ENCODE measurements at places on chromosomes 16 and 17.

GRCh38 chr17:50177476-50177875 lies 11.7 kb downstream of the SGCA start:
- no peak for DNase-seq

GRCh38 chr16:72841506-72841905 lies 206.4 kb downstream of the ZFHX3 start:
- DNase-seq = no peak

DNA sequence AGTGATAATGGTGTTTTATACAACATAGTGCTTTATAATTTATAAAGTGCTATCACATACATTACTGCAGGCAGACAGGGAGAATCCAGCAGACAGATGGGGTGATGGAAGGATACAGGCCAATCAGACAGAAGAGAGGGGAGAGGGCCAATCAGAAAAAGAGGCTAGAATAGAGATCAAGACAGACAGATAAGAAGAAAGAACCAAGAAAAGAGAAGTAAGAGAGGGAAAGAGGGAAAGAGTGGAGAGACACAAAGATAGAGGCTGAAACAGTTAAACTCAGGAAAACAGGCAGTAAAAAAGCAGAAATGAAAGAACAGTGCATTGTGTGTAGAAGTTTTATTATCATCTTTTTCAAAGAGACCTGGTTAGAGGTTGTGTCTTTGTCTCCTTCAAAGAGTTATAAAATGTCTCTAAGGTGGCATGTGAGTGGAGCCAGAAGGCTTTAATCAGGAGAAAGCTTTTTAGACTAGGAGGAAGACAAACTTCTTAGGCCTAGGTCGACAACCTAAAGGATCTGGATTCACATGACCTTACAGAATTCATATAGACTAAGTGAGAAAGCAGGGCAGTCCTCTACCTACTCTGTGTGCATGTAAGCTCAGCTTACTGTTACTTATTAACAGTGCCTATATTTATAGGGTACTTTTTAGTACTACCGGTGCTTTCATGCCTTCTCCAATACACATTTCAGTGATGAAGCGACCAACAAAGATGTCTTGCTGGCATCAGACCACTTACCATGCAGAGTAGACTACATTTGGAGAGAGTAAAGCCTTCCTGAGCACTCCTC lies 8.3 kb upstream of the CHD3 start:
- peak; percentile 21 for DNase-seq

DNA sequence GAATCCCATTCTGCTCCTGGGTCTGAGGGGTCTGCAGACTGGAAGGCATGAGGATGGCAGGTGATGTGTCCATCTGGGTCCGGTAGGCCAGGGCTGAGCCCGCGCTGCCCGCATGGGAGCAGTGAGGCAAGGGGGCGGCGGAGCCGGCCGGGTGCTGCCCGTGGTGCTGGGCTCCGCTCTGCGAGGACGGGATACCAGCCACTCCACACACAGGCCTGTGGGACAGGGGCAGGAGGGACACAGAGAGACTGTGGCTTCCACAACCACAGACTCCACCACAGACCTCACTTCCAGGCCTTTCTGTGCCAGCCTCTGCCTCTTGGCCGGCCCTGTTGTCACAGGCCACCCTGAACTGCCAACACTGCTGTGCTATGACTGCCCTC lies 25.4 kb downstream of the MAP1LC3B start:
- DNase-seq = no peak

GRCh38 chr16:17432901-17433576 lies 37.7 kb downstream of the XYLT1 start:
- DNase-seq = no peak

DNA sequence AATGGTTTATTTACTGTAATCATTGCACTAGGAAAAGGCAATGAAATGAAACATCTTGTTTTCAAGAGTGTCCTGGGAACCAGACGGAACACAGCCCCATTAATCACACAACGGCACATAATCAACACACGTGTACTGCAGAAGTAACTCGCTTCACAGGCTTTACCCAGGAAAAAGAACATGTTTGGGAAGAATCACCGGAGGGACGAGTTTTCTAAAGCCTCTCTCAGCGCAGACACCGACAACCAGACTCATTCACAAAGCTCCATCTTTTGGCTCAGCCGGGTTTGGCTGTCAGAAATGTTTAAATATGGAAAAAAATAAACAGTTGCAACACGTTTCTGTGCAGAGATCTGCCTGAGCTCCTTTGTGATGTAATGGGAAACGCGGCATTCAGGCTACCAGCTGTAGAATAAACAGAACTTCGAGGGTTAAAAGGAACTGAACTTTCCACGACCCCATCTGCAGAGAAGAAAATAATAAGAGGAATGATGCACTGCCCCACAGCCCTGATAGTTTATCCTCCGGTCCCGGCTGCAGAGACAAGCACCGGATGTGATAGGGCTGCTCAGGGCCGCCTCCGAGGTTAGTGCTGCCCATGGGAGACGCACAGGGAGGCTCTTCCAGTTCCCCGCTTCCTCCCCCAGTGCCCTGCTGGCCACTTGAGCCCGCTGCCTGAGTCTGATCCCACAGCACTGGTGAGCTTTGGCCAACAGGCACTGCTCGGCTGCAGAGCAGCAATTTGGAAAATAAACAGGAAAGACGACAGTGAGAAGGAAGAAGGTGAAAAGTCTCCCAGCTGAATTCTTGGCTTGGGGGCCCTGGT lies 119.8 kb downstream of the HIC1 start:
- no peak for DNase-seq

DNA sequence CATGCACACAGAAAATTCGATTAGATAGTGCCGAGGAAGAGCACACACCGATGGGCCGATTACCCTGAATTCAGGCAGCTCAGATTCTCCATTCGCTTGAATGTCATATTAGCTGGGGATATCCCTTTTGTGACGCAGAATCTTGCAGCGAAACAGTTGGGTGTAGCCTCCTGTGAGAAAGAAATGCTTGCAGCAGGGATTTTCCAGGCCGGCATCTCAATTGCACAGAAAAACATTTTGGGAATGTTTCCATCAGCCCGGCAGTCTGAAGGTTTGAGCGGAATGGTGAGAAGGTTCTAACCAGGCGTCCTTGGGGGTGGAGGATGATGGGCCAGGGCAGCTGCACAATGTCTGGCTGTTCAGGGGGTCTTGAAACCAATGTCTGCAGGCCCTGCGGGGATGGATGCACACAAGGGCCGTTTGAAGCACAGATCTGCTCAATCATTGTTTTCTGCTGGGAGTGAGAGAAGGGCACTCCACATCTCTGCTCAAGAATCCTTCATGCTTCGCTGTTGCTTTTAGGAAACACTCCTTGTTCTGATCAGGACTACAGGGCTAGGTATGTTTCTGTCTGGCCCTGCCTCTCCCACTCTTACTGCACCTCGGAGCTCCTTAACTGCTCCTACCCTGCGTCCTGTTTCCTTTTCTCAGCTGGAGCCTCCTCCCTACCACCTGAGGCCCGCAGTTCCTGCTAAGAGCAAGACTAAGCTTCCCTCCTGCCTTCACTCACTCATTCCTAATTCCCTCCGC lies 94.6 kb downstream of the CMIP start:
- DNase-seq = no peak

DNA sequence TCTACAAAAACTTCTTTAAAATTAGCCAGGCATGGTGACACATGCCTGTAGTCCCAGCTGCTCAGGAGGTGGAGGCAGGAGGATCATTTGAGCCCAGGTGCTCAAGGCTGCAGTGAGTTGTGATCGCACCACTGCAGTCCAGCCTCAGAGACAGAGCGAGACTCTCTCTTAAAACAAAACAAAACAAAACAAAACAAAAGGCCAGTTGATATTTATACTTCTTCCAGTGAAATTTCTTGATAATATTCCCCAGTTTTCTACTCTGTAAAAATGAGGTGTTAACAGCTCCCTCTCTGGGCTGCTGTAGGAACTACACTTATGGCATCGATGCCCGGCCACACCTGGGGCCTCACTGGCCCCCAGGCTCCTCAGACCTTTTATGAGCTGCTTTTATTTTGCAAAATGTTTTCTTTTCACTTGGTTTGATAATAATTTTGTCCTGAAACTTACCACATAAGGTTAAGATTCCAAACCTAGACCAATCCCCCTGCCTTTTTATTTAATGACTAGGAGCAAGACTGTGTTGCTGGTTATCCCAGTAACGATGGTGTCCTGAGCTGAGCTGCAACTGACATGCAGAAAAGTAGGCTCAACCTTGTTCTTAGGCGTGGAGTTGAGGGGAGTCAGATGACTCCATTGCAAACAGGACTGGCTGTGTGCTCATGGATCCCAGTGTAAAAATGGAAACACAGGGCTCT lies 17.6 kb downstream of the MAPK8IP3 start:
- DNase-seq = no peak

DNA sequence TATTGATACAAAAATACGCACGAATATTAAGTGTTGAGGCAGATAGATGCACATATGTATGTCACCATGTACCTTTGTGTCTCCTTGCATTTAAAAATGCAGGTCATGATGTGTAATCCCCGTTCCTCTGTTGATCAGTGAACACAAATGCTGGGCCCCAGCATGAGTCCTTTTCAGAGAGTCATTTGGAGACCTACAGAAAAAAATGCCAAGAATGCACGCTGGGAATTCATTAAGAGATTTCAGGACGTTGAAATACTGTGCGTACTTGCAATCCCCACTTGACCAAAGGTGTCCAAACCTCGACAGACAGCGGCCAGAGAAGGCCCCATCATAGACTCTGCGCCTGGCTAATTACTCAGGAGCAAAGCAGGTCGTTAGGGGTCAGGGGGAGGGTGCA lies 496.0 kb downstream of the MAF start:
- no peak for DNase-seq

GRCh38 chr17:39252788-39253460 lies 27.2 kb upstream of the STAC2 start:
- no peak for DNase-seq

- DNase-seq = no peak
These were observed at the start of gene C17orf107 for GRCh38 chr17:4899341-4900230. Gene C17orf107, plus strand, starts transcription at chr17:4899536. Its CDS starts 227 bp downstream, at chr17:4899763.

DNA sequence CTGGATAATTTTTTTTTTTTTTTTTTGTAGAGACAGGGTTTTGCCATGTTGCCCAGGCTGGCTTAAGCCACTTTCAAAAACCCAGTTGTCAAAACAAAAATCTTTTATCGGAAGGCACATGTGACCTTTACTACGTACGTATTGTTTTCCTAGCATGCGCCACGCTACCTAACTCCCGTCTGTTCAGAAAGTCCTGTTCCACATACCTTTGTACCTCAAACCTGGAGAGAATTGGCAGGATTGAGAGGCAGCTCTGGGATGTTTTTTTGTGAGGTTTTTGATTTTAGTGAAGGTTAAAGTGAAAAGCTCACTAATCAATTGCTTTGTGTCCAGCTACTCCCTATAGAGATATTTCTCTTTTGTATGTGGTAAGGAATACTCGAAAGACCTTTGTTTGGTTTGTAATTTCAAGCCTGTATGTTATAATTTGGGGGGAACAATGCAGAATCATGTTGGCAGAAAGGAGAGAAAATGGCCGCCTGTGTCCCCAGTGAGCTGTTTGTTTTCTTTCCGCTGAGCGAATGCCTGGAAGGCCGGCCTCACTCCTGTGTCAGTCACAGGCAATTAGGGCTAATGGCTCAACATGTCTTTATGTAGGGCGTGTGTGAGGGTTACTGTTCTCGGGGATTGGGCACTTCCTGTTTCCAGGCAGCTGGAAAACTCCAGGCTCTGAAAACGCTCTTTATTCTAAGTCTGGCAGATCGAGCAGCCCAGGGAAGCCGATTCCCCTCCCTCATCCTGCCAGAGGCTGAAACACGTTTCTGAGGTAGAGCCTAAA lies 60.8 kb upstream of the CLEC18A start:
- no peak for DNase-seq

GRCh38 chr16:19484096-19484495 lies 37.8 kb downstream of the GDE1 start:
- no peak for DNase-seq

GRCh38 chr17:61260071-61260797 lies 139.4 kb upstream of the TBX2 start:
- DNase-seq = no peak

DNA sequence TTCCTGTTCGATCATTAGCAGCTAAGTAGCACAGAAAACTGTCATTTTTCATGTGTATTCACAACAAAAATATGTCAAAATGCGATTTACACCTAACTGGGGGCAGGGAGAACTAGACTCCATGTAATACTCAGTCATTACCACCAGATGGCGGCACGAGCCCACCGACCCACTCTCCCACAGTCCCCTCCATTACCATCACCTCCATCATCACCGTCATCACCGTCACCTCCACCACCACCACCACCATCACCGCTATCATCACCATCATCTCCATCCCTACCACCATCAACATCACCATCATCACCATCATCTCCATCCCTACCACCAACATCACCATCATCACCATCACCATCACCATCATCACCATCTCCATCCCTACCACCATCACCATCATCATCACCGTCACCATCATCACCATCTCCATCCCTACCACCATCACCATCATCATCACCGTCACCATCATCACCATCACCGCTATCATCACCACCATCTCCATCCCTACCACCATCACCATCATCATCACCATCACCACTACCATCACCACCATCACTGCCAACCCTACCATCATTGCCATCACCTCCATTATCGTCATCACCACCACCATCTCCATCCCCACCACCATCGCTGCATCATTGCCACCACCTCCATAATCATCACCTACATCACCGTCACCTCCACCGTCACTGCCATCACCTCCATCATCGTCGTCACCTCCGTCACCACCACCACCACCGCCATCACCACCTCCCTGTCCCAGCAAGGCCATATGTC lies 14.4 kb downstream of the NDUFAF8 start:
- peak; percentile 71 for DNase-seq

GRCh38 chr16:83351846-83352245 lies 455.9 kb upstream of the HSBP1 start:
- no peak for DNase-seq

- DNase-seq = no peak
These were observed 688 bp upstream of the ITGB3 start for GRCh38 chr17:47252766-47253512.

DNA sequence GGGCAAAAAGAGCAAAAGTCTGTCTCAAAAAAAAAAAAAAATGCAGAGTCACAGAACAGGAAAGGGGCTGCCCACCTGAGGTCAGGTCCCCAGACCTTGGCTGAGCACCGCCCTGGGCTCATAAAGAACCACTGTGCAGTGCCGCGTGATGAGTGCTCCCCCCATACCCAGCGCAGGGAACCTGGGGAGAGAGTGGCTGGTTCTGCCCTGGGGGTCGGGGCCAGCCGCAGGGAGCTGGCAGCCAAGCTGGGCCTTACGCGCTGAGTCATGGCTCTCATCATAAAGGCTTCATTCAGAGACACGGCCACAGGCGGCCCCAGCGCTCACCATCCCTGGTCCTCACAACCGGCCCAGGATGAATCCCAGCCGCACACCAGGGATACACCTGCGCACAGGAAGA lies 80.7 kb downstream of the RAB11FIP4 start:
- DNase-seq = no peak

Data from NCI-H524 (cell line).